ENCODE measurements at places on chromosomes 6 and 20.

DNA sequence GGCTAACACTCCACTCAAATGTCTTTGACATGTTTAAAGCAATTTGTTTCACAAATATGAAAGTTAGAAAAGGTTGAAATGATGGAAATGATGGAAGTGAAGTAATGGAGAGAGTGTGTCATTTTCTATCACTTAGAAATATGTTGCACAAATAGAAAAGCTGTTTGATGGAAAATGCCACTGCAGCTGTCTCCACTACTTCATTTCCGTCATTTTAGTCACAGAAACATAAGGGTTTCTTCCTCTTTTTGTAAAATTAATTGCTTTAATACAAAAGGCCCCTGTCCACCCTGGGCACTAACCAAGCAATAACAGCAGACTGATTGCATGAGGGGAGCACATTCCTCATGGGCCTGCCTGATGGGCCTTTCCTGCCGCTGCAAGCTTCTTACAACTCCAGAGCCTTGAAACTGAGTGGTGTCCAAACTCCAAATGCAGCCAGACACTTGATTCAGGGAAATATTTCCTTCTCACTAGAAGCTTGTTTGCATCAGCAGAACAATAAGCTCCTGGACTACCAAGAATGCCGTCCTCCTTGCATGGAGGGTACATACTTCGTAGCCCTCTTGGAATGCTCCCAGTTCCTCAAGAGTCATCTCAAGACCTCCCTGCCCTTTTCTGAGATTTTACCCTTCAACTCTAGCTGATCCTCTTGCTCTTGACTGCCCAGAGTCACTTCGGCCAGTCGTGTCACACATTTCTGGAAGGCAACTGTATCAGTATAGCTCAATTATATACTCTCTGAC is 36.1 kb downstream of the F13A1 start:
- DNase-seq, result peak; percentile 35

GRCh38 chr6:160831739-160832138 is 129.7 kb downstream of the PLG start:
- no peak for DNase-seq

- DNase-seq, result no peak
These were observed 236.9 kb downstream of the EPM2A start for GRCh38 chr6:145498425-145498824.

DNA sequence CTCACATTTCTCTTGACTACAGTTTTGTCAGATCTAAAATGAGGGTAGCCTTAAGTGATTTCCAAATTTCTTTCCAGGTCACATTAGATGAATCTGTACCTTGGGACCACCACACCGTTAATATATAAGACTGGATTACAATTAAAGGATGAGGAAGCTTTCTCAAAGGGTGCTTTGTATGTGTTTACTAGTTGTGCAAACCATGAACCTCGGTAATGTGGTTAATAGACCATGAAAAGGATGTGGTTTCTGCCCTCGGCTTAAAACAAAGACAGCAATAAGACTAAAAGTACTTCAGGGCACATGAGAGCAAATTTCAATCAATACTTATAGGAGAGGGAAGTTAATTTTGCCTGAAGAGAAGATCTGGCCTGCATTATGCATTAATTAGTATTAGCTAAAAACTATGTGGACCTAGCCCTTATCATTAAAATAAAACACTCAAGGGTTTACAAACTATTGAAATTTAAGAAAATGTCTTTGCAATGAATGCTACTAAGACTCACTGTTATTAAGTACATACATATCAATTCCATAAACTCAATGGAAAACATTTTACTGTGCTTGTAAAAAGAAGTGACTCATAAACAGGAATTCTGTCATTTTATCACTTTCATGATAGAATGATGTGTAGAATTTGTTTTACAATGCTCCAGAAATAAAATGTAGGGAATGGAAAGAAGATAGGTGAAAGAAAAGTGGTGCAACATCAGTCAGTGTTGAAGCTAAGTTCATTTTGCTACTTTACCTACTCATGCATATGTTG is 936 bp upstream of the TMX4 start:
- peak; percentile 52 for DNase-seq

DNA sequence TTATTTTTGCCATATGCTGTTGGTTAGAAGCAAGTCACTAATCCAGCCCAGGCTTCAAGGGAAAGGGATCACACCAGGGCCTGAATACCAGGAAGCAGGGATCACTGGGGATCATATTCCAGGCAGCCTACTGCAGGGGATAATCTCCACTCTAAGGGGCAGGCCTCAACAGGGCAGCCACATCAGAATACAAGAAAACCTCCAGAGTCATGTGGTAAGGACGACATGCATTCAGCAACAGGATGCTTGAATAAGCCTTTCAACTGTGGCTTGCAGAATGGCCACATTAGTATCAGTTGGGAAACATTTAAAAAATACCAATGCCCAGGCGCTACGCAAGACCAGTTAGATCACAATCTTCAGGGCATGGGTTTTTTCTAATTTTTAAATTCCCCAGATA is 109.1 kb downstream of the LY86 start:
- no peak for DNase-seq

DNA sequence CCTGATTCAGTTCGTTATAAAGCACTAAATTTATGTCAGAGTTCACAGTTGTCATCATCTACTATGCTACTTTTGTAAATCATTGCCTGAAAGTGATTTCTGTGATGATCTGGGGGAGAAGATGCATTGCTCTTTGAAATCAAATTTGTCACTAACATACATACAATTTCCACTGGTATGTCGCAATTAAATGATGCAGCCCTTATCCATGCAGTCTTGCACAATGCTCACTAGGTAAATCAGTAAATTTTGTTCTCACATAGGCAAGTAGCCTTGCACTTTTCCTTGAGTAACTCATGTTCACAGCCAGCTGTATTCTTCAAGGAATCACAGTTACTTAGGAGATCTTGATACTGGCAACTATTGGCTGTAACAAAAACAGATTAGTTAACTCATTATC is 20.8 kb downstream of the CRISP2 start:
- DNase-seq, result no peak

DNA sequence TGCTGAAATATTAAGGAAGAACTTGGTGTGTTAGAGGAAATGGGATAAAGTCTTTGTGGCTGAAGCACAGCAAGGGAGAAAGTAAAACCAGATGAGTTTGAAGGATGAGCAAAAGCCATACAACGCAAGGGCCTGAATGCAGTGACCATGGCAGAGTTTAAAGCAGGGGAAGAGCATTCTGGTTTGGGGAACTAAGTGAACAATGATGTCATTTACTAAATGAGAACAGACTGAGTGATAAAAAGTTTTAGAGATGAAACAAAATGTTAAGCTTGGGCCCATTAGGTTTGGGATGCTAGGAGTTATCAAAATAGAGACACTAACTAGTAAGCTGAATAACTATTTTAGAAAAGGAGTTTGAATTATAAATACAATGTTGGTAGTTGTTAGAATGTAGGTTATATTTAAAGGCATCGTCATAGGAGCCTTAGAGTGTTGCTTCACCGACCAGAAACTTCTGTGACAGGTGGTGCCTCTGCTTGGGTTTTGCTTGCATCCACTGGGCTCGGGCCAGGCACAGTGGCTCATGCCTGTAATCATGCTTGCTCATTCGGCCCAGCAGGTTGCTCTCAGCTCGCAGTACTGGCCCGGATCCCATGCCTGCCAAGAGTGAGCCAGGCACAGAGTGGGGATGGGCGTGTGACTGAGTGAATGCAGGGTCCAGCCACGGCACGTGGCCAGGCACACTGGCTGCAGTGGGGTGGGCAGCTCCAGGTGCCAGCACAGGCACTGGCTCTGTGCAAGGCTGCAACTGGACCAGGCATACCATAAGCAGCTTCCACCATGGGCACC is 37.4 kb upstream of the OPRM1 start:
- no peak for DNase-seq

- no peak for DNase-seq
These were observed 39.7 kb upstream of the PHIP start for GRCh38 chr6:79117752-79118151.

- DNase-seq, result no peak
These were observed 634.6 kb downstream of the PRKN start for GRCh38 chr6:162092816-162093502.
